ENCODE measurements at places on chromosomes 12 and 14.
A peak's percentile ranks its signal among the peaks of the same experiment; 100 is the strongest.

- DNase-seq = no peak
Observed at GRCh38 chr12:95763809-95764253, 26.7 kb downstream of the NTN4 start.

DNA sequence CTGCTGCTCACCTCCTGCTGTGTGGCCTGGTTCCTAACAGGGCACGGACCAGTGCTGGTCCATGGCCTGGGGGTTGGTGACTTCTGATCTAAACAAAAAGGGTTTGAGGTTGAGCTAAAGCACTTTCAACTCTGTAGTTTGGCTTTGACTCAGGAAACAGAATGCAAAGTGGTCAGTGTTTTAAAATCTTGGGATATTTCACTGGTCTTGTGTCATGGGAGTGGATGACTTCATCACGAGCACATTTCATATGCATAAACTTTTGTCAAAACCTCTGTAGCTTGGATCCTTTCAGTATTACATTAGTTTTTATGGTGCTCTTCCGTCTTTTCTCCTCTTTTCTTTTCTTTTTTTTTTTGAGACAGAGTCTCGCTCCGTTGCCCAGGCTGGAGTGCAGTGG, 25.6 kb downstream of the FAM161B start:
- DNase-seq = no peak

- DNase-seq = no peak
Observed at GRCh38 chr12:4283512-4284255, 10.1 kb downstream of the CCND2 start.

DNA sequence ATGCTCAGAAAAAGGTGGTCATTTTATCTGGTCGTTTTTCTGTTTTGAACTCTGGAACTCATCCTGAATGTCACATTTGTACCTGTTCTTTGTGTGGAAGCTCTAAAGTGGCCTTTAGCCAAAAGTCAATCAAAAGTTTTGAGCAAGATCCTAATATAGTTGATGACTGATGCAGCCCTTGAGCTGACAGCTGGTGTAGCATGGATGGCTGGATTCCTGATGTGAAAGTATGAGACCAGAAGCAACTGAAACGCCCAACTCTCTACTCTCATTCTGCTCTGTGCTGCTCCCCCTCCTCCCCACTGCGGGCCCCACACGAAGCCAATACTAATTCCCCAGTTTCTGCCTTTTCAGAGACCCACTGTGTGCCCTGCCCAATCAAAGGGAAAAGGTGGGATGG, 10.3 kb upstream of the MYH7 start:
- no peak for DNase-seq

DNA sequence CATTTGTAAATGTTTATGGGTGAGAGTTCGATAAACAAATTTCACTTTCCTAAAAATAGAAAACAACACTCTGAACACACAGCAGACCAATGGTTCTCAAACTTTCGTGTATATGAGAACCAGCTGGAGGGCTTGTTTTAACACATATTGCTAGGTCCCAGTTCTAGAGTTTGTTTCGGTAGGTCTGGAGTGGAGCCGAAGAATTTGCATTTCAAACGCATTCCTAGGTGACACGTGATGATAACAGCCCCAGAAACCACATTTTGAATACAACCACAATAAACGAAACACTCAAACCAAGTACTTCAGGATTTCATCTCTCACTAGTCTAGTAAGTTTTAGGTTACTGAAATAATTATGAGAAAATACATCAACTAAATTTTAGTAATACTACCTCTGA, 17.1 kb downstream of the SEC23A start:
- no peak for DNase-seq

DNA sequence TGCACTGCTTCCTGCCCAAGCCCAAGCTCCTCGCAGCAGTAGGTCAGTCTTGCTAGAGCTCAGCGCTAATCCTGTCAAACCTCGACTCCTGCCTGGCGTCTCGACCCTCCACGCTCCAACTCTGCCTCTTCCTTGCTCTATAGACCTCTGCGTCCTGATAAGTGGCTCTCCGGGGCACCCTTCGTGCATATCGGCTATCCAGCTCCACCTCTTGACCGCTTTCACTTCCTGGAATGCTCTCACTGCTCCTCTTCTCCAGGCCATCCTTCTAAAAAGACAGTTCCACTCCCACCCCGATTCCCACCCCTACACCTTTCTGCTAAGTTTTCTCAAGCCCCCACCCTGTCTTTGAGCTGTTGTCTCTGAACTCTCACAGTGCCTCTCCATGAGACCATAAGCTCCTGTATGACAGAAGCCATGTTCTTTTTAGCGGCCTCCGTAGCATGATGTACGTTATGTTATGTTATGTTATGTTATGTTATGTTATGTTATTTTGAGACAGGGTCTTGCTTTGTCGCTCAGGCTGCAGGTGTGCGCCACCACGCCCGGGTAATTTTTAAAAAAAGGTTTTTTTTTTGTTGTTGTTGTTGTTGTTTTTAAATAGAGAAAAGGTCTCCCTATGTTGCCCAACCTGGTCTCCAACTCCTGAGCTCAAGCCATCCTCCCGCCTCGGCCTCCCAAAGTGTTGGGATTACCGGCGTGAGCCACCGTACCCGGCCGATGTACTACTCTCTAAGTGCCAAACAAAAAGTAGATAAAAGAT, 601 bp downstream of the COX14 start:
- DNase-seq = no peak

DNA sequence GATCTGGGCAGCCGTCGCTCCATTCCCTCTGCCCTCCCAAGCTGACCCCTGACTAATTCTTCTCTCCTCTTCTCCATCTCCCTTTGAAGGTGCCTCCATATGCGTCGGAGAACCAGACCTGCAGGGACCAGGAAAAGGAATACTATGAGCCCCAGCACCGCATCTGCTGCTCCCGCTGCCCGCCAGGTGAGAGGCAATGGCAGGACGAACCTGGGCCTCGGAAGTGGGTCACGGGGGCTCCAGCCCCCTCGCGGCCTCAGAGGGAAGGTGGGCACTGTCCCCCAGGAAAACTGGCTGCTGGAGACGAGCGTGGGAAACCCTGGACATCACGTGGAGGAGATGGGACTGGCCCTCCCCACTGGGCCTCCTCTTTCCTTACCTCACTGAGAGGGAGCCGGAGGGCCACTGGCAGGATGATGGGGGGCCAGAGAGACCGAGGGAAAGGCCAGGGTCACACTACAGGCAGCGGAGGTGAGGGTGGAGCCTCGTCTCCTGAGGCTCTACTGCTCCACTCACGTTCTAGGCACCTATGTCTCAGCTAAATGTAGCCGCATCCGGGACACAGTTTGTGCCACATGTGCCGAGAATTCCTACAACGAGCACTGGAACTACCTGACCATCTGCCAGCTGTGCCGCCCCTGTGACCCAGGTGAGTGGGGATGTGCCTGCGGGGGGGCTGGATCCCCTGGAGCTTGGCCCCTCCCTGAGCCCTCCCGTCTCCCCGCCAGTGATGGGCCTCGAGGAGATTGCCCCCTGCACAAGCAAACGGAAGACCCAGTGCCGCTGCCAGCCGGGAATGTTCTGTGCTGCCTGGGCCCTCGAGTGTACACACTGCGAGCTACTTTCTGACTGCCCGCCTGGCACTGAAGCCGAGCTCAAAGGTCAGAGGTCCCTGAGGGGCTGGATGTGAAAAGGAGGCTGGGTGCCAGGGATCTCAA, 806 bp downstream of the LTBR start:
- no peak for DNase-seq

- no peak for DNase-seq
Observed at GRCh38 chr12:5908251-5908650, 36.8 kb downstream of the ANO2 start.

- DNase-seq = no peak
Observed at GRCh38 chr14:99757331-99758070, 35.7 kb upstream of the EML1 start.

DNA sequence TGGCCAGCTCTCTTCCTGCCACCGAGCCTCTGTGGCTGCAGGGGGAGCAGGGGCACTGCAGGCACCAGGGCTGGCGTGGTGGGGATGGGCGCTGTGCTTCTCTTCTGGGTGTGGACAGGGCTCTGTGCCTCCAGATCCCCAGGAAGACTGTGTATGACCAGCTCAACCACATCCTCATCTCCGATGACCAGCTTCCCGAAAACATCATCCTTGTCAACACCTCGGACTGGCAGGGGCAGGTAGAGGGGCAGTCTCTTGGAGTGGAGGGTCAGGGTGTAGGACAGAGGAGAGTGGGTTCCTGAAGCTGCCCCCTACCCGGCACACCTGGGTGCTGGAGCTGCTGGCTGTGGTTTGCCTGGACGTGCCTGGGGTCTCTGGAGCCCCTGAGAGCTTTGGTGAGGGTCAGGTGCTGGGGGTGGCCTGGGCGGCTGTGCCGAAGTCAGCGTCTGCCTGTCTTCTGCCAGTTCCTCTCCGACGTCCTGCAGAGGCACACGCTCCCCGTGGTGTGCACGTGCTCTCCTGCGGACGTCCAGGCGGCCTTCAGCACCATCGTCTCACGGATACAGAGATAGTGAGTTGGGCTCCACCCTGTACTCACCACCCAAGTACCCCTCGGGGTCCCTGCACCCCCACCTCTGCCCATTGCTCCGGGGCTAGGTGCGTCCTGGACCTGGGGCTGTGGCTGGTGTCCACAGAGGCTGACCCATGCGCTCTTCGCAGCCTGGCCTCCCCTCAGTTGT, 15.8 kb upstream of the TEX22 start:
- DNase-seq = no peak

DNA sequence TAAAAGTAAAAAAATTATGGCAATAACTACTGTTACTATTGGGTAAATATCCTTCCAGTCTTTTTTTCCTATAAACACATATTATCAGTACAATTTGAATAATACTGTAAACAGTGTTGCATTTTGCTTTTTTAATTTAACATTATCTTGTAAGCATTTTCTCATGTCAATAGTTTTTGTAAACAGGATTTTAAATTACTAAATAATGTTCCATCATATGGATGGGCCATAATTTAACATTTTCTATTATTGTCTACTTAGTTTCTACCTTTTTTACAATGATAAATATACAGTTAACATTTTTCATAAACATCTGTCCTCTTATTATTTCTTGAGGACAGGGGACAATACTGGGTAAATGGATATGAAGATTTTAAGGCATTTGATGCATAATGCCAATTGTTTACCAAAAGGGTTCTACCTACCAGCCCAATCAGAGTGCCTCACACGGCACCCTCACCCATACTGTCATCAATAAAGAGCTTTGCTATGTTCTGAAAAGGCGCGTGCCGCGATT, 759 bp upstream of the ACVR1B start:
- no peak for DNase-seq

GRCh38 chr12:120353556-120354317, 15.2 kb downstream of the MSI1 start:
- no peak for DNase-seq

DNA sequence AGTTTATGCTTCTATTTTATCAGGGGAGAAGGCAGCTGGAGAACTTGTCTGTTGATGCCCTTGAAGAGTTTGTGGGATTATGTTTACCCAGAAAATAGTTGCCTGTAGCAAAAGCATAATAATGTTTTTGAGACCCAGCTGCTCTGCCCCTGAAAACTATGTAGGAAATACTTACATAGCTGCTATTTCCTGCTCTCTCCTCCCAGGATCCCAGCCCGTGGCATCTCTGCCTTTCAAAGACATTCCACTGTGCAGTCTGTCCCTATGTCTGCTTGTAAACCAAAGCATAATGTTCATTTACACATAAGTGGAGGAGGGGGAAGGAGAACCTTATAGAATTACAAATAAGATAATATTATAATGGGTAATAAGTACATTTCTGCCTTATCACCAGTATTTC, 198.7 kb downstream of the SYT1 start:
- DNase-seq = no peak

DNA sequence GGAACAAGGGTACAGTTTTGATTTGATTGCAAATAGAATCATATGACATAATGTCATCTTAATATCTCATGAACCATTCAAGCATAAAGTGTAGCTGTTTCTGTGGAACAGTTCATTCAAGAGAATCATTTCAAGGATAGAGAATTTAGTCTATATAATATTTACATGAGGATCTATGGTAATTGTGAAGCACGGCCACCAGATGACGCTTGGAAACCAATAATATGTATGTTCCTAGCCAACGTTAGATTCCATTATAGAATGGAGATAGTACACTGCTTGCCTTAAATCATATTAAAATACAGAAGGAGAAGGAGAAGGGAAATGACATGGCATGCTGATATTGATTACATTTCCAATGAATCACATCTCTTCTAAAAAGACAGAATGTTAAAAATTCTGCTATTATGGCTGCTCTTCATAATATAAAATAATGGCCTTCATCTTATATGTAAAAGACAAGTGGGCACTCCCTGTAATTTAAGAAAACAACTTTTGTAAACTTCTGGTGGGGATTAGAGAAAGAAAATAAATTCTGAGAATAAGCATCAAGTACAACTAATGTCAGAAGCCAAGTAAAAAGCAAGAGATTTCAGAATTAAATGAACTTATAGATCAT, 351.0 kb downstream of the NAV3 start:
- DNase-seq = no peak

DNA sequence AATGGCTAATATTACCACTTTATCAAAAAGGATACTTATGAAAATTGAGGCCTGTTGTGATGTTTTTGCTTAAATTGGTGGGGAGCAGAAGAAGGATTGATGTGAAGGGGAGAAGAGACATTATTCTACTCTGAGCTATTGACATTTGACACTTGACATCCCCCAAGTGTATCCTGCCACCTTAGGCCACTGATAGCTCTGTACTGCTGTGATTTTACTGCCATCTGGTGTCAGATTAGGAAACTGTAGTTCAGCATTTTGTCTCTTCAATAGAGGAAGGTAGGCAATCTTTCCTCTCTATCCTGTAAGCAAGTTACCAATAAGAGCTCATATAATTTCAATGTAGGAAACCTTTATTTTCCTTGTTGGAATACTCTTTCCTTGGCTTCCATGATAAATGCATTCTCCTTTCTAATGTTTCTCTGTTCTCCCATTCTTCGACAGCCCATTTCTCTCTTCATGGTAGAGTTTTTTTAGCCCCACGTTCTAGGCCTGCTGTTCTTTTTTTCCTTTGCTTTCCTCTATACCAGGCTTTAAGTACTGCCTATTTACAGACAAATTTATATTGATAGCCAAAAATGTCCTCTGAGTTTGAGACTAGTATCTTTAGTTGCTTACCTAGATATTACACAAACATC, 46.3 kb downstream of the PPHLN1 start:
- peak; percentile 23 for DNase-seq

DNA sequence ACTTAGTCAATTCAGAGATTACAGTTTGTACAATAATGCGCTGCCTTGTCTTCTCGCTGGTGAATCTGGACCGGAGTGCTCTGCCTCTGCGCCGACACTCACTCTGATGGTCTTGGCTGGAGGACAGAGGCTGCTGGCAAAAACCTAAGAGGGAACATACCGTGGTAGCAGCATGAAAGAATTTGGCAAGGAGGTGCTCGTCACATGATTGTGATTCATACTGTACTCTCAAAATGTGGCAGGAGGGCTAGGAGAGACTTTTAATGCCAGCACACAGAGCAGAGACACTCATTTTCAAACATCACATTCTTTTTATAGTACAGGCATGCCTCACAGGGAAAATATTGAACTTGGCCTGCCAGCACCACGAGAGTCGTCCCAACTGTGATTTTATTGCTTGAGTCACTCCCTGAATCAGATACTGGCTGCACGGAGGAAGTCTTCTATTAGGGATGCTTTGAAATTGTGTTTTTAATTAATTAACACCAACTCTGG, 67.8 kb downstream of the HMGA2 start:
- no peak for DNase-seq

GRCh38 chr14:19993438-19993837, 8.5 kb upstream of the OR4Q2 start:
- DNase-seq = no peak

GRCh38 chr12:56031987-56032386, 9.7 kb upstream of the RPS26 start:
- DNase-seq = no peak

- no peak for DNase-seq
Observed at GRCh38 chr14:92819011-92819597, 25.0 kb downstream of the GOLGA5 start.
